GM12865 (cell line): ENCODE measurements at places on chromosomes 2 and 18.

DNA sequence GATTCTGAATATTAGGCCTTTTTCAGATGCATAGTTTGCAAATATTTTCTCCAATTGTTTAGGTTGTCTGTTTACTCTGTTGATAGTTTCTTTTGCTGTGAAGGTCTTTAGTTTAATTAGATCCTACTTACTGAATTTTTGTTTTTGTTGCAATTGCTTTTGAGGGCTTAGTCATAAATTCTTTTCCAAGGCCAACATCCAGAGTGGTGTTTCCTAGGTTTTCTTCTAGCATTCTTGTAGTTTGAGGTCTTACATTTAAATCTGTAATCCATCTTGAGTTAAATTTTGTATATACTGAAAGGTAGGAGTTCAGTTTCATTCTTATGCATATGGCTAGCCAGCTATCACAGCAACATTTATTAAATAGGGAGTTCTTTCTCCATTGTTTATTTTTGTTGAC, 404.8 kb downstream of the LNPK start:
- DNase-seq = no peak

DNA sequence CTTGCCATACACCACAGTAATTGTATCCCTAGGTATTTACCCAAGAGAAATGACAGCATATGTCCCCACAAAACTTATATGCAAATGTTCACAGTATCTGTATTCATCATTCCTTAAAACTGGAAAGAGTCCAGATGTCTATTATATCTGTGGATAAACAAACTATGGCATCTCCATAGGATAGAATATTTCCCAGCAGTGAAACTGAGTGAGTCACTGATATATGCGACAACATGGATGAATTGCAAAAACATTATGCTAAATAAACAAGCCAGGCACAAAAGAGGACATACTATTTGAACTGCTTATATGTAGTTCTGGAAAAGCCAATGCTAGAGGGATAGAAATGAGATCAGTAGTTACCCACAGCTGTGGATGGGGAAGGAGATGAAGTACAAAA, 359.4 kb upstream of the DSEL start:
- DNase-seq = no peak

DNA sequence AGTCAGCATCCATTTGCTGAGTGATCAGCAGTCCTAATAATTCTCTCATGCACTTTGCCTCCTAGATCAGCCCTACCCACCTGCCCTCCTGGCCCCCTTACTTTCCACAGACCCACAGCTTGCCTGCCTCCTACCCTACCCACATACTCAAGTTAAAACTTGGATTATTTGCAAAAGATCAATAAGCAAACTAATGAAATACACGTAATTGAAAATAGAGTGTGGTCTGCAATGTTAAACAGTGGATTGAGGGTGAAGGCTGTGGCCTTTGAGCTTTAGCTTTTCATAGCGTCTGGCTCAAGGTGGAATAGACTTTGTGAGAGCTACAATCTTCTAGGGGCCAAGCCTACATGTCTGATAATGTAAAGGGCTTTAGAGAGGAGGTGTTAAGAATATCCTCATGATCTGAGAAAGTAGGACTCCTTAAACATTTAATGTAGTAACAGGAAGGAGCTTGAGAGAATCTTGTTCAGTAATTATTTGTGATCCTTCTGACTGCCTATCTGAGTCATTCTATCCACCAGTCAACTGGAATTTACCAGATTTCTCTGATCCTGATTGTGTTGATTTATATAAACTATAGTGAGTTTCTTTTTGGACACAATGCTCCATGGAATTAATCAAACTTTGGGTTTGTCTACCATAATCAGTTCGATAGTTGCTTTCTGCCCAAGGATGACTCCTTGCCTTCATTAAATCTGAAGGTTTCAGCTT, 310.0 kb downstream of the HRH4 start:
- no peak for DNase-seq

DNA sequence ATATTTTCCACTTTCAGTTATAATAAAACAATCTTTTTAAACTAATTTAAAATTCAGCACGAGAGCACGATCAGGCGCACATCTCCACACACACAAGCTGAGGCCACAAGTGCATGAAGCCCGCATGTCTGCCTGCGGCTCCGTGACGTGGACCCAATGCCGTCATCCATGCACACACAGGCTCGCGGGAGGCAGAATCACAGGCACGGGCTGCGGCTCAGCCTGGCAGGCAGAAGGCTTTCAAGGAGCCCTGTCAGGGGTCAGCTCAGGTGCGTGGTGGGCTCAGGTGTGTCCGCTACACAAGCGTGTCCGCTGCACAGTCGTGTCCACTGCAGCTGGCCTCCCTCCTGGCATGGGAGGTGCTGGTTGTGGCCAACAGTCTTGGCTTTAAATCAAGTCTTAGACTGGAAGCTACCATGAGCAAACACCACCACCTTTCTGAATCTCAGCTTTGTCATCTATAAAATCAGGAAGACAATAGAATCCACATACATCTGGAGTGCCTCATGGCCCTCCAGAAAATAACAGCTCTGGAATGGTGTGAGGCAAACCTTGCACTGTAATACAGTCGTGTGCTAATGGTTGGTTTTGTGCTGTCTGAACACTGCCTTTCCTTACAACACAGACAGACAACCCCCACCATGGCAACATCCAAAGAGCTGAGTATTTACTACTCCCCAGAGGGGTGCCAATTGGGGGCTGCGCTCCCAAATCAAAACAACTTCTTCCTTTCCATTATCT, 210.1 kb downstream of the NDUFA10 start:
- no peak for DNase-seq

DNA sequence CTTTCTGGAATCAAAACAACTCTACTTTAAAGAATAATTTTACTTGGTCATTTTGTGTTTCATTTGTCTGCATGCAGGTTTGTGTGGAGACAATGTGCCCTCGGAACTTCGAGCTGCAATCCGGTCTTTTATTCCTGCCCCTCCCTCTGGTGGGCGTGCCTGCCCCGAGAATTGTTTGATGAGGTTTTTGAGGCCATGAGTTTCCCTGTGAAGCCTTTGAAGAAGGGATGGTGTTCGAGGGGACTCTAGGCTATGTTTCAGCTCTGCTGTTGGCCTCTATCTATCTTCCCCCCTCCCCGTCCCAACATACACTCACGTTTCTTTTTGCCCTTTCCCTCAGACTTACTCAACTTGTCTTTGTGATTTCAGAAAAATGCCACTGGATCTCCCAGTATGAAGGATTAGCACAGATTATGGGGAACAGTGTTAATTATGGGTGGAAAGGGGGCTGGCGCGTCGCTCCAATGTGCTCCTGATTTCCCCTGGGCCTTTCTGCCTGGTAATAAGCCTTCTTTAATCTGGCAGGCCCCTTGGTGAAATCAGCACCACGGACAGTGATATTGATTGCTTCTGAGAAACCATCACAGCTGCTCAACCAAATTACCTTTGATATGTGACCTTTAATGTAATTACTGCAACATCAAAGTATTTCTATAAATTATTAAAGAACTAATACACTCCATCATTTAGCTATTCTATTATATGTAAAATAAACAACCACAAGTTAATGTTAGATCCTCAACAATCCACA, 82.2 kb downstream of the CELF4 start:
- peak; percentile 4 for DNase-seq

DNA sequence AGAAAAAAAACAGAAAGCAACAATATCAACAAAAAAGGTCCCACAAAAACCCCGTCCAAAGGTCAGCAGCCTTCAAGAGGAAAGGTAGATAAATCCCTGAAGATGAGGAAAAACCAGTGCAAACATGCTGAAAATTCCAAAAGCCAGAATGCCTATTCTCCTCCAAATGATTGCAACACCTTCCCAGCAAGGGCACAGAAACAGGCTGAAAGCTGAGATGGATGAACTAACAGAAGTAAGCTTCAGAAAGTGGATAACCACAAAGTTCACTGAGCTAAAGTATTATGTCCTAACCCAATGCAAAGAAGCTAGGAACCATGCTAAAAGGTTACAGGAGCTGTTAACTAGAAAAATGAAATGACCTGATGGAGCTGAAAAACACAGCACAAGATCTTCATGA, 226.4 kb upstream of the DSEL start:
- DNase-seq = no peak

GRCh38 chr18:356778-357177, 88.9 kb upstream of the THOC1 start:
- DNase-seq = no peak

DNA sequence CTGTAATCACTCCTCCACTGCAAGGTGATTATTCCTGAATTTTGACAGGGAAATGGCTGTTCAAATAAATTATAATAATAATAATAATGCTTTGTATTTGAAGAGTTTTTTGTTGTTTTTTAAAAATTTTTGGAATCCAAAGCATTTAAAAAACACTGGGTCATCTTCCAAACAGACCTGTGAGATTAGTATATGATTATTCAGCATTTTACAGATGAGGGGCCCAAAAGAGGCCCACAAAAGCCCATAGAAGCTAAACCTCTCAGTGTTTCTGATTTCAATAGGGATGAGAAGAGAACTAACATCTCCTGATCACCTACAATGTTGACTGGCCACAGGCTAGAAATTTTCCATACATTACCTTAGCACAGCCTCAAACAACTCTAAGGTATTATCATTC, 8.0 kb upstream of the POLR2D start:
- no peak for DNase-seq

DNA sequence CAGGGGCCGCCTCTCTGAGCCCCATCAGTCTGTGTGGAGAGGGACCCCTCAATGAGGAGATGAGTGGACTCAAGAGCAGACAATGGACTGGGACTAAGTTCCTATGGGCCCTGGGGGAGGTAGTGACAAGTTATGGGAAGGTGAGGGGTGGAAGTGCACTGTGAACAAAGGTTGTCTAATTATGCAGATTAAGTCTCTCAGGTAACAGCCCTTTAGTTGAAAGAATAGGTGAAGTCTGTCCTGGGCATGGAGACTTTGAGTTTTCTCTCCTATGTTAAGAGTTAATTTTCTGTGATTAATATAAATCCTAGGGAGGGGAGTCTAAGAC, 243.8 kb downstream of the FAM210A start:
- no peak for DNase-seq

- DNase-seq = peak; percentile 15
Observed at GRCh38 chr2:188512456-188512855, 220.8 kb downstream of the GULP1 start.
